ENCODE measurements at places on chromosomes 11 and 22.

GRCh38 chr11:9017773-9018172 lies 14.0 kb upstream of the NRIP3 start:
- DNase-seq: no peak

DNA sequence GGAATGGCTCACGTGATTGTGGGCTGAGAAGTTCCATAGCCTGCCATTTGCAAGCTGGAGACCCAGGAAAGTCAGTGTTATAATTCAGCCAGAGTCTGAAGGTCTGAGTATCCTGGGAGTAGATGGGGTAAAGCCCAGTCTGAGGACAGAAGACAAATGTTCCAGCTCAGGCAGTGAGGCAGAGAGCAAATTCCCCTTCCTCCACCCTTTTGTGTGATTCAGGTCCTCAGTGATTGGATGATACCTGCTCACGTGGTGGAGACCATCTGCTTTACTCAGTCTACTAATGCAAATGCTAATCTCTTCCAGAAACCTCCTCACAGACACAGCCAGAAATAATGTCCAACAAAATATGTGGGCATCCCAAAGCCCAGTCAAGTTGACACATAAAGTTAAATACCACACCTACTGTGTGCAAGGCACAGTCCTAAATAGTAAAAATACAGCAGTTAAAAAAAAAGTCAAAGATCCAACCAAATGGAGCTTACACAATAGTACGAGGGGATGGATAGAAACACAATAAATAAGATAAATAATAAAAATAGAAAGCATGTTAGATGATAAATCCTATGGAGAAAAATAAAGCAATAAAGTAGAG lies 13.2 kb upstream of the APOL6 start:
- no peak for DNase-seq

DNA sequence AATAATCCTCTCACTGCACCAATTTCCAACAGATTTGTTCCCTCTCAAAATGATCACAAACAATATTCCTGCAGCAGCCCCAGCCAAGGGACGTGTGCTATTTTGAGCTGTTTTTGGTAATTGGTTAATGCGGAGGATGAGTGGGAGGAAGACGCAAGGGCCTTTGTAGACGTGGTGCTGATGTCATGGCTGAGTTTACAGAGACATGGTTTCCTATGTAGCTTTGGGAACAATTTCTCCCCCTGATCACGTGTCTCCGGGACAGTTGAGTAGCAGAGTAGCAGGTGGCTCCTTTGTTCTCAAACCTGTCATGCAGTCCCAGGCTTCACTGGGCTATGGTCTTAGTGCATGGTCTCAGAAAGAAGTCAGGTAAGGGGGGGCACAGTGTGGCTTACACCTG lies 183.2 kb upstream of the NECTIN1 start:
- DNase-seq: no peak

- DNase-seq: no peak
Measured at GRCh38 chr11:111331711-111332479, 33.5 kb downstream of the POU2AF3 start.

- no peak for DNase-seq
Measured at GRCh38 chr11:113623114-113623513, 83.0 kb downstream of the TMPRSS5 start.

GRCh38 chr11:62179995-62180394 lies 10.0 kb upstream of the SCGB1D1 start:
- no peak for DNase-seq

DNA sequence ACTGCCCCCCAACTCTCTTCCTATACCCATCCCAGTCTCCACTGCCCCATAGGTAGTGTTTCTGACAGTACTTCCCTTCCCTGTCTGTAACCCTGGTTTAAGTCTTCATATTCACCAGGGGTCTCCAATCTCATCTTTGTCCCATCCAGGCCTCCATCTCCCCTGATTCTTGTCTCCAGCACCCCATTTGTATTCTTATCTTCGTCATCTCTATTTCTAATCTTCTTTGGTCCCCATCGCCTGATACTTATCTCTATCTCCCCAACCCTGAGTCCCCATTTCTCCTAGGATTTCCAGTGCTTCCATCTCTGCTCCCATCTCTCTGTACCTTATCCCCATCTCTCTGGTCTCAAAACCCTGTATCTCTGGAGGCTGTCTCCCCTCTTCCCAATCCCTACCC lies 1.8 kb downstream of the PHOX2A start:
- no peak for DNase-seq

GRCh38 chr11:86737737-86738136 lies 62.6 kb upstream of the PRSS23 start:
- DNase-seq: no peak

DNA sequence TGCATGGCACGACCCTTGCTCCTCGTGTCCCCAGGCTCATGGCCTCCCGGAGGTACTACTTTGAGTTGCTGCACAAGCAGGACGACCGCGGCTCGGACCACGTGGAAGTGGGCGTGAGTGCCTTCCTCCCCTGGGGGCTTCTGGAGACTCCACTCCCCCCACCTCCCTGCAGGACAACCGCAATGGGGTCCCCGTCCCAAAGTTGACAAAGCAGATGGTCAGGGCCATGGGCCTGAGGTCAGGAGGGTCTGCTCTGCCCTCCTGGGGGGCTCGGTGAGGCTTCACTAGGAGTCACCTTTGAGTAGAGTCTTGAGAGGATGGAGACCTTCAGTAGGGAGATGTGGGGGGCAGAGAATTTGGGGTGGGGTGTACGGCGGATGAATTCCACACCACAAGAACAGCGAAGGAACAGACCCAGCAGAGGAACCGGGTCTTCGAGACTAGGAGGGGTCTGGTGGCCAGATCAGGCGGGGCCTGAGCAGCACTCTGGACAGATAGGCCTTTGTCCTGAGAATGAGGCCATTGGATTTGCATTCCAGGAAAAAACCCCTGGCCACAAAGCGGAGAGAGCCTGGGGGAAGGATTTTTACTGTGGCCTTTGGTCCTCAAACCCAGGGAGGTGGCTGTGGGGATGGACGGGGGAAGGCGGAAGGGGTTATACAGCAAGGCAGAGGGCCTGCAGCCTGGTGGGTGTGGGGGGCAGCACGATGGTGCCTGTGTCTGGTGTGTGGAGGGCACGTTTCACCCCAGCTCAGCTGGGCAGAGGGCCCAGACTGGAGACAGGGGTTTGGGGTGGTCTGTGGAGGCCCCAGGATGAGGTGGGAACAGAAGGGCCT lies 4.6 kb downstream of the B4GALNT4 start:
- DNase-seq: no peak

- no peak for DNase-seq
Measured at GRCh38 chr11:40241524-40242051, 1217.9 kb downstream of the LRRC4C start.

DNA sequence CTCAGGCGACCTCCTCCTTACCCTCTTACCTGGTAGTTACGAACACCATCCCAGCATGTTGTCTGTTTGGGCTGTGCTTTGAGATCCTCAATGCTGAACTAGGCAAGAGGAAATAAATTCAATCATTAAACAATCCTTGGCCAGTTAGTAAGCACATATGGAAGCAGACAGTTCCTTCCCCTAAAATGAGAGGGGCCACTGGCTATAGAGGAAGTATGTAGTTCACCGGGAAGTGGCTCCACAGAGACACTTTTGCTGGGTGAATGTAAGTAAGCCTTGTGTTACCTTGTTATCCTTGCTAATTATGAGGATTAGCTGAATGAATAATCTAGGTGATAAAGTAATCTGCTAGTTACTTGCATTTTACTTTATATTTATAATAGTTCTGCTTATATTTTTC lies 2.9 kb downstream of the THYN1 start:
- no peak for DNase-seq

DNA sequence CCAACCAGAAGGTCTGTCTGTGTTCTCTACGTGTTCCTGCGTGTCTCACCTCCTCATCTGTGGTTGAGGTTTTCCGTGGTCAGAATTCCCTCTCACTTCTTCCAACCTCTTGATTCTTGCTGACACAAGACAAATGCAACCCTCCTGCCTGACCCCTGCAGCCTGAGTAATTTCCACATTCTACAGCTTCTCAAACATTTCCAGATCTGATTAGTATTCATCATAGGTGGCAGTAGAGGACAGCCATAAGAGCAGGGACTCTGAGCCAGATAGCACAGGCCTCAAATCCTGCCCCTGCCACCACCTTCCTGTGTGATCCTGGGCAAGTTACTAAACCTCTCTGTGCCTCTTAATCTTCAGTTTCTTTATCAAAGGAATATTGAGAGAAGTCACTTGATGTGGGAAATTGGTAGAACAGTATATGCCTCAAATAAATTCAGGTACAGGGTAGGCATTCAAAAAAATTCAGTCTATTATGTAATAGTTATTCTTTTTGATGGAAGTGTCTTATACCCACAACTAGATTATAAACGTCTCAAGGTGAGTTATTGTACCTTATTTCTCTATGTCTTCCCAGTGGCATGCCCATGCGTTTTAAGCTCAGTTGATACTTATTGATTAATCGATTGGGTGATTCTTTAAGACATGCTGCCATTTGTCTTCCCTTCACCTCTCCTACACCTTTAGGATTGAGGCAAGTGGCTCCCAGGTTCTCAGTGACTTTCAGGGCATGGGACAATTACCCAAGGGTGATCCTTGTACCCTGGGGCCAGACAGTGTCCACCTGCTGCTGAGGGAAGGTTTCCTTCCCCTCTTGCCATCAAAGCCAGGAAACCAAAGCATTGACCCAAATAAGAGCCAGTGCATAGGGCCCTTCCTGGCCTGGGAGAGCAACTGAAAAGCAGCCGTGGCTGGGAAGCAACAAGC lies 19.6 kb downstream of the POU2AF1 start:
- no peak for DNase-seq

- no peak for DNase-seq
Measured at GRCh38 chr11:4626207-4627099, 10.8 kb upstream of the OR51D1 start.

GRCh38 chr22:24117942-24118341 lies 63.3 kb upstream of the SUSD2 start:
- no peak for DNase-seq

GRCh38 chr11:93591247-93591898 lies 48.2 kb upstream of the SMCO4 start:
- no peak for DNase-seq

GRCh38 chr11:66004186-66004585 lies 1.9 kb downstream of the BANF1 start:
- DNase-seq: no peak

DNA sequence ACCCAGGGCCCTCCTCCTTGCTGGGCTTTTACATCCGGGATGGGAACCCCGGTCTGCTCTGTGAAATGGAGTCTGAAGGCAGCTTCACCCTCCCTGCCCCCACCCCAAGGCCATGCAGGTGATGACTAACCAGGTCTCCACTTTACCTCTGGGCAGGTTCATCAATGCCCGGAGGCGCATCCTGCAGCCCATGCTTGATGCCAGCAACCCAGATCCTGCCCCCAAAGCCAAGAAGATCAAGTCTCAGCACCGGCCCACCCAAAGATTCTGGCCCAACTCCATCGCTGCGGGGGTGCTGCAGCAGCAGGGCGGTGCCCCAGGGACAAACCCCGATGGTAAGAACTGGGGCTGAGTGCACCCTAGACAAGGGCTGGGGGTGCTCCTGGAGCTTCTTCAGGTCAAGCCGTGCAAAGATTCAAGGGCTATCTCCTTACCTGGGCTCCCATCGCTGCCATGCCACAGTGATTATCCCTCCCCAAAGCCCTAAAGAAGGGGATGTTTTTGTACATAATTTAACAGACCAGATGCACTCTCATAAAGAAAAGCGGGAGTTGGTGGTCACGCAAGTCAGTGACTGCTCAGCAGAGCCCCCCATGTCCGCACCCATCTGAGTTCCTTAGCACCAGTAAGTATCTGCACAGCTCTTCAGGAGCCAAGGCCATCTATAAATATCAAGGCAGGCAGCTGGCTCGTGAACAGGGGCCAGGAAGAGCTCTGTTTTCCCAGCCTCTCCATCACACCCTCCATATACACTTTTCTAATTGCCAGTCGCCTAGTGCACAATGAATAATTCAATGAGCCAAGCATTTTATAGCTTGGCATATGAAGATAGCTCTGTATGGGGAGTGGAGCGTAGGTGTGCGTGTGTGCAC lies 66.0 kb downstream of the FEZ1 start:
- DNase-seq: no peak

DNA sequence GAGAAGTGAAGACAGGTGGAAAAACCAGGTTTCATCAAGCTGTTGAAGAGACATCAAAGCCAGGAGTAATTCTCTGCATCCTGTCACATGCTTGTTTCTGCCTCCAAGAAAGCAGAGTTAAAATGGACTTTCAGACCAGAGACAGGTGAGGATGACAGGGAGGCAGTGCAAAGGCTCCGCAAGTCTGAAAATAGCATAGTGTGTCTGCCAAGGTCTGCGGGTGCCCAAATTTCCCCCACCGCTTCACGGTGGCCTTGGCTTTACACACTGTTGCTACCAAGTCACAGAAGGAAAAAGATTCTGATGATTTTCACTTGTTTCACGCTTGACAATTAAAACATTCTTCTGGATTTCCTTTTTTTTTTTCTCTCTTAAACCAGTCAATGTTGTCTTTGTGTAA lies 44.2 kb downstream of the SNX19 start:
- no peak for DNase-seq

DNA sequence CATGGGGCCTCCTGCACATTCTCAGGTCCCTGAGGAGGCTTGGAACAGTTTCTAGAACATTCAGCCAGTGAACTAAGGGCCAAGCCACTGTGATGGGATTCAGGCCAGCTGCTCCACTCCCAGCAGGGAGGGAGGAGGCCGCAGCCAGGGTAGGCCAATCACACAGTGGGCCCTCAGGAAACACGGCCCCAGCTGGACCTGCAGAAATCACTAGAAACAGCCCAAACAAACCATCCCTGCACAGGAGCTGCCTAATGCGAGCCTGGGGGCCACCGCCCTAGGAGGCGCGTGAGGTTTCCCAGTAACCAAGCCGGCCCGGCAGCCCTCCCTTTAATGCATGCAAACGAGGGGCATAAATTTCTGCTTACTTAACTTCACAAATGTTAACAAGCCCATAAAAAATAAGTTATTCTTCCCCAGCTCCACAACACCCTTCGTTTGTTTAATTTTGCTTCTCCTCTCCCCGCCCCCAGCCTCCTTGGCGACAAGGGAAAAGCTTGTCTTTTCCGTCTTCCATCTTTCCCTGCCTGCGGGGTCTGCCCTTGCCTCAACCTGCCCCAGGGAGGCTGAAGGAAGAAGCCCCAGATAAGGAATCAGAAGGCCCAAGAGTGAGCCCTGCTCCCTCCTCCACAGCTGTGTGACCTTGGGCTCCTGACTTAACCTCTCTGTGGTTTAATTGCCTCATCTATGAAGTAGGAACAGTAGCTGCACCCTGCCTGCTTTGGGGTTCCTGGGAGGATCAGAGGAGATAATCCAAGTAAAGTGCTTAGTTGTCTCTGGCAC lies 25.7 kb downstream of the ELFN2 start:
- DNase-seq: no peak
